Bronchial epithelial cell (primary cell): ENCODE measurements at places on chromosomes 3 and 15.
A peak's percentile ranks its signal among the peaks of the same experiment; 100 is the strongest.

DNA sequence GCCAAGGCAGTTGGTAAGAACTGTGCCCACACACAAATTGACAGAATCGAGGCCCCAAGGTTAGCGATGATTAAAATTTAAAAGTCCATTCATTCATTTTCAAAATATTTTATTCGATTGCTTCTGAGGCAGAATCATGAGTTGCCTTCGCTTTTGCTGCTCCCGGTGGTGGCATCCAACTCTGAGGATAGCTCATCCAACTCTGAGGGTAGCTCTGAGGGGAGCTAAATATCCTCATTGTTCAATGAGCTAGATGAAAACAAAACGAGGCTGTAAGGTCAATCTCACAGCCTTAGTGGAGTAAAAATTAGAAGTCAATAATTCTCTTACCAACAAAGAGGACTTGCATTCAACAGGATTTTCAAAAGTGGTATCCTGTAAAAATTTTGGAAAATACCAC, 897 bp upstream of the CHL1 start:
- DNase-seq, result no peak

- DNase-seq, result no peak
Observed at GRCh38 chr3:74302281-74302680, 312.2 kb downstream of the CNTN3 start.

- DNase-seq, result no peak
Observed at GRCh38 chr15:72939514-72940228, 112.6 kb upstream of the NEO1 start.

DNA sequence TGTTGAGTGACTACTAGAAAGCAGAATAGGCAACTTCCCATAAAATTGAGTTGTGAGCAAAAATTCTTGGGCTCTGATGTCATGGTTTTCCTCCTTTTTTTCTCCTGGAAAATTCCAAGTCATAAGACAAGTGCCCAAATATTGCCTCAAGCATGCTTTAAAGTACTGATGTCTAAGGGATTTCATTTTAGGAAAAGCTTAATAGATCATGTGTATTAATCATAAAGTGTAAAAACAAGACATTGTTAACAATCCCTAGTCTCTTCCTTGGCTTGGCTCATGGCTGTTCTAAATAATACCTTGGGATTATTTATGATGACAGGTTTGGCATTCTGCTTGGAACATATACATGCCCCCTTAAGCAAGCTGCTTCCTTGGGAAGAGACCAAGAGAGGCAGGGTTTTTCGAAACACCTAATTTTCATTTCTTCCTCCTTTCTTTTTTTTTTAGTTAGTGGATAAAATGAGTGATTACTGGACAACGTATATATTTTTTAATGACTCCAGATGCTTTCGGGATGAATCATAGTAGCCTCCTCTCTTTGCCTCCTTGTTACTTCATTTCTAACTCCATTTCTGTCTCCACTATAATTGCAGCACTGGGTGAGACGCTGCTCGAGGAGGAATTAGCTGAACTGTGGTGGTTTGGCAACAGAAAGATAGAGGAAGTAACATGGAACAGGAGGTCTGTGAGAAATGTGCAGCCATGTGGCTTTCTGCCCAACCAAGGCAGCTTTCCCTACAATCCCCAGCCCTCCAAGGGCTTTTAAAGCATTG, 104.9 kb downstream of the TPRG1 start:
- peak; percentile 66 for DNase-seq

GRCh38 chr3:137105277-137105977, 147.6 kb downstream of the IL20RB start:
- DNase-seq, result peak; percentile 55

DNA sequence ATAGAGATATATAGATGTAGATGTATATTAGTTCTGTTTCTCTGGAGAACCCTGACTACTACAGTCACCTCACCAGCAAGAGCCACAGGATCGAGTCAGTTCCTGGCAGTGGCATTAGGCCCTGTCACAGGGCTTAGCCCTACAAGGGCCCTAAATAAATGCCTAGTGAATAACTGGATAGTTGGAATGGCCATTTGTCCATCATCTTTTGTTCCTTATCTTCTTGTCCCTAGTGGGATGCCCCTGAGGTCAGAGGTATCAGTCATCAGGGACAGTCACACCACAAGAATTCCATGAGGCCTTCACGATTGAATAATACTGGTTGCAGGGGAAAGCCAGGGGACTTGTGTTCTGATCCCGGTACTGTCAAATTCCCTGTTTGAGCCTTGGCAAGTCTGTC, 204.9 kb upstream of the PPP2R3A start:
- no peak for DNase-seq

DNA sequence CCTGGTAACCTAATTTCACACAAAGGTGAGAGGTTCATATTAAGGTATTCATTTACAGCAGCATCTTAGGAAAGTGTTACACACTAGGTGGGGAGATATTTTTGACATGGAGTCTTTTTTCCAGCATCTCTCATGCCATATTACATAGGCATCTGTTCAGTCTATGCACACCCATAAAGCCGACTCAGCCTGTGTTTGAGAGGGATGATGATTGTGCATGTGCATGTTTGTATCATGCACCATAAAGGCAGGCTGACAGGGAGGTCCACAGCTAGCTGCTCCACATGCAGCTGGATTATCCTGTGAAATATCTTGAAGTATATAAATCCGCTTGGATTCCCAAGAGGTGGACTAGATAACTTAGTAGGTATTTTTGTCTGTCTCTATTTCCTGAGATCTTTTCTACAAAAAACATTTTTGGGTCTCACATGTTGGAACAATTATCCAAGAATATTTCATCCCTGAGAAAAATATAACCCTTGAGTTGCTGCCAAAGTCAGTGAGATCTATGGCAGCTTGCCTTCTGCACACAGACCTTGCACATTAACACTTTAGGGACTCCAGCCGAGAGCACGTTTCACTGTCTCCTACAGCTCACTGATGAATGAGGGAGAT, 288.4 kb upstream of the DPH6 start:
- no peak for DNase-seq

DNA sequence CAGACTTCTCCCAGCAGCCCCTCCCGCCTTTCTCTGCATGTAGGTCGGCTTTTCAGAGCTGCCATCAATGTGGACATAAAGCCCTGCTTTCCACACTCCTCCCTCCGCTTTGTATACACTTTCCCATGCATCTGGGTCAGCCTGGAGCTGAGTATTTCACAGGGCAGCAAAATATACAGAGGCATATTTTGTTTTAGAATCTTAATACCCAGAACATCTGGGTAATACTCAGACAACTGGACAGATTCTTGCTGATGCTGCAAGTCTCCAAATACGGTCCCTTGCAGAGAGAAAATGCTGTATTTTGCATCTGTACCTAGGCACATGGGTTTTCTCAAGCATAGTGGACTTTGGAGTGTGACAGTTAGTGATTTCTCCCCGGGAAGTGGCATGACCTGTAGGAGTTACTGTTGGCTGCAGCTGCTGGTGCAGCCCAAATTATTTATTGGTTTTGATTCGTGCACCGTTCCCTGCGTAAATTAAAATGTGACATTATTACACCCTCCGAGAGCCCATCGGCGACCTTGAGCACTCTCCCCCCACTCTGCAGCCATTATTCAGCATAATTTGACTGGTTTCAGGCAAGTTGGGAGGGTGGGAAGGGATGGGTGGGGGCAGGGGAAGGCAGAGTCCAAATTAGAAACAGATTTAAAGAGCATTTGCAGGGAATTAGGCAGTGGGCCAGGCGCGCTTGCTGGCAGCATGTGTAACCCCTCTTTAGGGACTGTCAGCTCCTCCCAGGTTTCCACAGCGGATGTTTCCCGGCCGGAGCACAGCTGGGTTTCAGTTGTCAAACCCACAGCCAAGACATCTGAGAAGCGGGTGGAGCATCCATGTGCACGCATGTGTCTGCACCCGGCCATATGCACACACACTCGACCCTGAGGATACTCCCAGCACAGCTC, 100.8 kb downstream of the CPN2 start:
- no peak for DNase-seq
